ENCODE measurements at places on chromosomes 1 and 21.
A peak's percentile ranks its signal among the peaks of the same experiment; 100 is the strongest.

GRCh38 chr1:1058921-1059493 lies 15.1 kb downstream of the RNF223 start:
- no peak for DNase-seq

DNA sequence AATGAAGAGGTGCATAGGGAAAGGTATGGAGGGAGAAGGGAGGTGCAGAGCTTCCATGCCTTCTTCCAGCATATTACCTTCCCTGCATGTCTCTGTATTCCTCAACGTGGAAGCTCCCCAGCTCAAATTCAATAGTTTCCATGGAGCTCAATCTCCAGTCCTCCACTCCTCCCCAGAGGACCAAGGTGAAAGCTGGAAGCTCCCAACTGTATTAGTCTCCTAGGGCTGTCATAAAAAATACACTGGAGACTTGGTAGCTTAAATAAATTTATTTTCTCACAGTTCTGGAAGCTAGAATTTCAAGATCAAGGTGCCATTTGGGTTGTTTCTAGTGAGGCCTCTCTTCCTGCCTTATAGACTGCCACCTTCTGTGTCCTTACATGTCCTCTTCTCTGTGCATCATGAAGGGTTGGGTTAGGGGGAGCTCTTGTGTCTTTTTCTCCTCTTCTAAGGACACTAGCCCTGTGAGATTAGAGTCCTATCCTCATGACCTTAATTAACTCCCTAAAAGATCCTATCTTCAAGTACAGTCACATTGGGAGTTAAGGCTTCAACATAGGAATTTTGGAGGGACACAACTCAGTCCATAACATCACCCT lies 21.9 kb upstream of the RABGGTB start:
- no peak for DNase-seq

- DNase-seq: no peak
Observed at GRCh38 chr1:41629141-41629540, 144.7 kb upstream of the EDN2 start.

GRCh38 chr21:37338671-37339551 lies 27.7 kb upstream of the DYRK1A start:
- peak; percentile 86 for DNase-seq

DNA sequence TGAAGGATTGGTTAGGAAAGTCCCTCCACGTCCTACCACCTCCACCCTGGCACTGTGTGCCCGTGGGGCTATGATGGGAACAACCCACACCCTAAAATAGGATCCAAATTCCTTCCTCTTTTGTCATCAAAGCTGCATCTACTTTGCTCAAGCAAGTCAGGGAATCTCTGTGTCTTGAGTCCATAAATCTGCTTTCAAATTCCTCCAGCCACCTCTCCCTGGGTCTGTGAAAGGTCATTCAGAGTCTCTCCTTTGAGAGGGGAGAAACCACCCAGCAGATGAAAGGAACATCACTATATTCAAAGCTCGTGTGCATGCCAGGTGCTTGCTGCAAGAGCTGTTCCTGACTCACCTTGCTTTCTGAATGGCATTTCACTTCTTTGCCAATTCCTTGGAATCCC lies 243.6 kb downstream of the TM2D1 start:
- no peak for DNase-seq
